Thoracic aorta (tissue), 2 donors: ENCODE measurements at places on chromosomes 13 and 19. TPM values are rescaled to one million over a fixed set of nuclear protein-coding genes. Genes with fewer than 3 reads are reported as not detected.

The CEACAM4 gene
- total RNA-seq, result not detected

DNA sequence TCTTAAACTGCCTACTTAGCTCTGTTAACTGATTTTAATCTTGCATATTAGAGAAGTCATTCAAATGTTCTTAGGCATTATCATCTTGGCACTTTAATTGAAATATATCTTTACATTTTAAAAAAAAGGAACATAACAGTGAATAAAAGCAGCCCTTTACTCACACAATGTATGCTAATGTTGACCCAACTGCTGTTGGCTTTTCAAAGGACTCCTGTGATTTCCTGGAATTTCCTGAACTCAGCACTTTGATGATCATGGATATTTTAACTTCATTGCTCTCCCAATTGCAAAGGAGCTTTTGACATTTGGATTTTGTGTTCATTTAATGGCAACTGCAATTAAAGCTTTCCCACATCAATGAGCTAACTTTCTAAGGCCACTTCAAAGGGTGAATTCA is 1230.3 kb downstream of the DIAPH3 start:
- no peak for DNase-seq
- no peaks in the 10 kb centered on the region for H3K4me1 ChIP-seq
- H3K4me3 ChIP-seq, result no peak overlapping the region
- no peak overlapping the region for H3K27ac ChIP-seq
- H3K27me3 ChIP-seq, result no peaks in the 10 kb centered on the region

The KLK14 gene
- not detected for total RNA-seq

DNA sequence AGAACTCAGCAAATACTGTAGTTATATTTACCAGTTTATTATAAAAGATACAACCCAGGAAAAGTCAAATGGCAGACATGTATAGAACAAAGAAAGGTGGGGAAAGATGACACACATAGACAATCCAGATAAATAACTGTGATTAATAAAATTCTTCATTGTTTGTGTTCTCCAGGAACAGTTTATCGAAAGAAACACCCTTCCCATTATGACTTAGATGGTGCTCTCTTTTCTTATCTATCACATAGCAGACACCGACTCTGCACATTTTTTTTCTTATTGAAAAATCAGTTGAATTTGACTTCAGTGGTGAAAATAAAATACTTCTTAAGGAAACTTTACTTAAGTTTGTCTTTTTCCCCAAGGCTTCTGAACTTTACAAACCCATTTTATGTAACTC is 6.2 kb downstream of the ZNF708 start:
- no peak for DNase-seq
- H3K4me1 ChIP-seq, result peaks cover 19% of the 10 kb centered on the region
- H3K36me3 ChIP-seq, result peaks cover 5% of the 10 kb centered on the region
- H3K27me3 ChIP-seq, result no peaks in the 10 kb centered on the region

DNA sequence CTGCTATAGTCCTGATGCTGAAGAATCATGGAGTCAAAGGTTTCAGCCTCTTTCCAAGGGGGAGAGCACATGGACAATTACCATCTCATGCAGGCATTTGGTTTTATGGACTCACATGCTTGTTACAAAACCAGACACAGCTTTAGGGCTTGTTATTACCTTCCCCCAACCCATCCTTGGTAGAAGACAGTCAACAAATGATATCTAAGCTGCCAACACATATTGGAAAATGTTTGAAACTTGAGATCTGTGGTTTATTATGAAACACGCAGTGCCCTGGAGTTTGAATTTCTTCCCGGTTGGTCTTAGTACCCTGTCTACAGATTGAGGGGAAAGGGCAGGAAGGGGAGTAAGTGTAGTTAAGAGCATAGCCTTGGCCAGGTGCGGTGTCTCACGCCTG is 12.5 kb upstream of the CYP2A6 start:
- no peaks in the 10 kb centered on the region for H3K27me3 ChIP-seq
- H3K27ac ChIP-seq, result no peak overlapping the region
- no peaks in the 10 kb centered on the region for H3K36me3 ChIP-seq
- no peak for DNase-seq
- no peak overlapping the region for H3K4me3 ChIP-seq
- no peaks in the 10 kb centered on the region for H3K4me1 ChIP-seq

- no peaks in the 10 kb centered on the region for H3K36me3 ChIP-seq
- no peaks in the 10 kb centered on the region for H3K27me3 ChIP-seq
- H3K4me1 ChIP-seq, result no peaks in the 10 kb centered on the region
- H3K4me3 ChIP-seq, result no peak overlapping the region
- H3K27ac ChIP-seq, result no peak overlapping the region
These were observed 32.3 kb upstream of the FGF9 start for GRCh38 chr13:21638319-21639282.
